ENCODE measurements at places on chromosomes 3 and 15.

GRCh38 chr3:125051715-125052581 lies 3.8 kb downstream of the HEG1 start:
- DNase-seq, result peak; percentile 91

- no peak for DNase-seq
These were observed 309.1 kb downstream of the KCNH8 start for GRCh38 chr3:19457449-19457848.

GRCh38 chr3:17632401-17633100 lies 109.9 kb downstream of the TBC1D5 start:
- no peak for DNase-seq

GRCh38 chr3:180580934-180581333 lies 21.0 kb upstream of the TTC14 start:
- DNase-seq, result no peak

DNA sequence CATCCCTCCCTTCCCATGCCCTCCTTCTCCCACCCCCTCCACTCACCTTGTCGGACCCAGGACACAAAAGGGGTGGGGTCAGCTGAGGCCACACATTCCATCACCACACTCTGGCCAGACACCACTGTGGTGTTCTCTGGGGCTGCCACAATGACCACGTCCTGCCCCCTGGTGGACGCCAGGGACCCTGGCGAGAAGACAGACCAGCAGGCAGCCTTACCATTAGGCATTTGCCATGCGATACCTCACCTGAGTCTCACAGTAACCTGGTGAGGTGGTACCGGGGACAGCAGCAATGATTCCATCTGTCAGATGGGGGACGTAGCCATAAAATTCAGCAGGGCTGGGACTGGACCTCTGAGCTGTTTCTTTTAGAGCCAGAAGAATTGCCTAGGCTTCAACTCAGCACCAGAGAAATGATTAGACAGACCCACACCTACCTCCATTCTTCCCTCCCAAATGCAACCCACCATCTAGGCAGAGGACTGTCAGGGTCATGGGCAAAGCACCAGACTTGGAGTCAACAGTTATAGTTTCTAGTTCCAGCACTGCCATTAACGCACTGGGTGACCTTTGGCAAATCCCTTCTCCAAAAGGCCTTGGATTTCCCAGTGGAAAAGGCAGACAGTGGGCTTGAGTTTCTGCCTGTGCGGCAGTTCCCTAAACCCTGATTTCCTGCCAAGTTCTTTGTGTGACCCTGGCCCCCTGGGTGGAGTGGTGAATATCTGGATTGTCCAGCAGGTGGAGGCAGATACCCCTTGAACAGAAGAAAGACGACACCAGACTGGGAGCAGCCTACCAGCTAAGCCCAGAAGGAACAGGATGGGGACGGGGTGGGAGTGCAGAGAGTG lies 21.8 kb downstream of the IGDCC4 start:
- DNase-seq, result peak; percentile 57

- no peak for DNase-seq
These were observed 43.7 kb downstream of the PCSK6 start for GRCh38 chr15:101445562-101446517.

GRCh38 chr15:63373330-63373729 lies 8.3 kb downstream of the CA12 start:
- no peak for DNase-seq

DNA sequence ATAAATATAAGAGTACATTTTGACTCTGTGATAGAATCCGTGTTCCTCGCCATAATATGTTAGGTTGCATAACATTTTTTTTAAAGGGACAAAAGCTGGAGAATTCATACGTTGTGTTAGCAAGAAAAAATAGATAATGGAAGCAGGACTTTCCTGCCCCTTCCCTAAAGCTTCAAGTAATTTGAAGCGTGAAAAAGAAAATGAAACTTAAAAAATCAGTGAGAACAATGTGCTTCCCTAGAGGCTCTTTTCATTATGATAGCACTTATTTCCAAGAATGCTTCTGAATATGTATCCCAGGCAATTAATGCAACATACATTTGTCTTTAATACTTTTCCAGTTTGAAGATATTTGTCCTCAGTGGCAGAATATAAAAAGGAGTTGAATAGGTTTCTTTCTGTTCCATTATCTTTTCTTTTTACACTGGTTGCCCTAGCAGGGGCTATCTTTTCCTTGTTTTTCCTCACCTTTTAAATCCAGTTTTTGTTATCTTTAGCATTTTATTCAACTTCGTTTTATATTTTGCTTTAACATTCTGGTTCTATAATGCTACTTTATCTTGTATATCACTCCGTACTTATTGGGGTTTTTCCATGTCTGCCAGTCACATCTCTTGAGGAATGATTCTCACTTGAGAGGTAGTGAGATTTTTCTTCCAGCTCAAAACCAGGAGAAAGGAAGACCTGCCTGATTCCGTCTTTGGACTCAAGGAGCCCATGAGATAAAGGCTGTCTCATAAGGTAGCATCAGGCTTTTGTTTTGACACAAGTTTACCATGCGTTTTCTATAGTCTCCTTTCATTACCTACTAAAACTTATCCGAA lies 113.8 kb downstream of the MBNL1 start:
- no peak for DNase-seq

- DNase-seq, result no peak
These were observed 7.6 kb upstream of the P2RY14 start for GRCh38 chr3:151285940-151286339.

DNA sequence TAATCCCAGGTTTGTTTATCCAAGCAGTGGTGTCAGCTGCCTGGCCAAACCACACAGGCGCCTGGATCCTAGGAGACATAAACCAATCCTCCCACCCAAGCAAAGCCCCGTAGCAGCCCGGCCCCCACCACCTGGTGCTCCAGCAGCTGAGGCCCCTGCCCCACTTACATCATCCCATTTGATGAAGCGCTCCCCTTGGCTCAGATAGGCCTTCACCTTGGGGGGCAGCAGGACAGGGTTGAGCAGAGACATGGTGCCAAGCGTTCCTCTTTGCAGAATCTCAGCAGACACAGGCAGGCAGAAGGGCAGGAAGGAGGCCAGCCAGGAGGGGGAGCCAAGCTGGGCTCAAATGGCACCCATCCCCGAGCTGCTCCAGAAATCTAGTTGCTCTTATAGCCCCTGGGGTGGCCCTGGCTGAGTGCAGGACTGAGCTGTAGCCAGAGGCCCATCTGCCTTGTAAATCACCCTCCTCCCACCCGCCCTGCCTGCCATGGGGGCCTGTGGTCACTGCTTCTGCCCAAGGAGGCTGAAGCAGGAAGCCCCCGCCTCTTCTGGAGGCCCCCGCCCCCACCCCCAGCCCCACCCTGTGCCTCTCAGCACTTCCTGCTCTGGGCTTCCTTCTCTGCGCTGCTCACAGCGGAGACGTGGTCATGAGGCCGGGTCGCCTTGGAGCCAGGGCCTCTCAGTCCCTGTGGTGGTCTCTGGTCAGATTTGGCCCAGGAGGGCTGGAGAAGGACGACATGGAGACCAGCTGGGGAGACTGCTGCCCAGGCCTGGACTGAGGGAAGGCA lies at the start of gene PLCB2:
Gene PLCB2 (minus strand): TSS at position 515 of the 791 bp plus-strand sequence. CDS start 263 bp downstream, at position 252.
- peak; percentile 72 for DNase-seq

DNA sequence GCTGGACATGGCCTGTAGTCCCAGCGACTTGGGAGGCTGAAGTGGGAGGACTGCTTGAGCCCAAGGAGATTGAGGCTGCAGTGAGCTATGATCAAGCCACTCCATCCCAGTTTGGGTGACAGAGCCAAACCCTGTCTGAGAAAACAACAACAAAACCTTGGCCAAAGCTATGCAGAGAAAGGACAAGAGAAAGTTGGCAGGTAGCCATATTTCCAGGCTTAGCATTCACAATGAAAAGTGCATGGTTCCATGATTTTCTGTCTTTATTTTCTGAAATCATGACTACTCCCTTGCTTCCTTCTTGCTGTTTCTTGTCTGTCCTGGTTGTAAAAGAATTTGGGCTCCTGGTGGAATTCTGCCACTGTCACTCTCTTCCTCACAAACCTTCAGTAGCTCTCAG lies 284.6 kb upstream of the C2CD4B start:
- no peak for DNase-seq

- DNase-seq, result no peak
These were observed 102.5 kb downstream of the AKAP13 start for GRCh38 chr15:85482894-85483293.

Measured in aorta (tissue), 5 donors.